ENCODE measurements at places on chromosomes 5 and 9.

GRCh38 chr9:82021198-82021597 lies 32.6 kb downstream of the SPATA31D1 start:
- peak; percentile 33 for DNase-seq

GRCh38 chr9:33739398-33739797 lies 56.0 kb upstream of the PRSS3 start:
- DNase-seq: no peak

GRCh38 chr9:21402386-21403251 lies 6.3 kb upstream of the IFNA8 start:
- no peak for DNase-seq

DNA sequence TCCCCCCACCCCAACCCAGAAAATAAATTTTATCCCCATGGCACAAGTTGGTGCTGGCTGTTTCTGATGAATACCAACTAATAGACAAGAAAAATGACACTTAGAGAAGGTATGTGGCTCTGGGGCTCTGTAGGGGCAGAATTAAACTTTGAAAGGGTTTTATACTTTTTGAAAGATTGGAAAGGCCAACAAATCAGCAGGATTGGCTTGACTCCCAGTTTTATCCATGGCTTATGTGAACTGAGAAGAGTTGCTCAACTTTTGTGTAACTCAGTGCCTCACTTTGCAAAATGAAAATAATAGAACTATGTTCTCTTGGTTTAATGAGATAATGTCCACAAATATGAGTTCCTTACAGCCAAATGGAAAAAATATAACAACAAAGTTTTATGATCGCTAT lies 288.9 kb upstream of the KIF2A start:
- DNase-seq: no peak

DNA sequence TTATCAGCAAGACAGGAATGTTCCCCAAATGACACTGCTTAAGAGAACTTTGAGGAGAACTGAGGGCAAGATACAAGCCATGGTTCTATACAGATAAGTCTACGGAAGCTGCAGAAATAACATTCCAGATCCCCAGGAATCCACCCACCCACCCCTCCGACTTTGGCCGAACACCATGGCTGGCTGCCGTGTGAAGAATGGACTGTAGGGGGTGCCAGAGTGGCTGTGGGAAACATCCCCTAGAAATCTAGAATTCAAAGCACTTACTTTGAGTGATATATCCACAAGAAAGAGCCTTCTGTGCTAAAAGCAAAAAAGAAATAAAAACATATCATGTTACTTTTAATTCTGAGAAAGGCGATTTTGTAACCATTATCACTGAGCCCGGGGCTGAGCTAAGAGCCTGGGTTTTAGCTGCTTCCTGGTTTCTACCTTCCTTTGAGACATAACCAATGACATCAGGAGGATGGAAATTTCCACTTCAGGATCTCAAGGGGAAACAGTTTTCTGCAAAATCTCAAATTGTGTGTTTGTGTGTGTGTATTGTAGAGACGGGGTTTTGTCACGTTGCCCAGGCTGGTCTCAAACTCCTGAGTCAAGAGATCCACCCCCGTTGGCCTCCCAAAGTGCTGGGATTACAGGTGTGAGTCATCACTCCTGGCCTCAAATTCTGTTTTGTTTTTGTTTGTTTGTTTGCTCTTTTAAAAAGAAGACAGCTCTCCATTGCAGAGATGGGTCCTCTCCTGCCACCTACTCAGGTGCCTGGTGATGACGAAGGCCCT lies 36.4 kb downstream of the GGTA1 start:
- peak; percentile 36 for DNase-seq

DNA sequence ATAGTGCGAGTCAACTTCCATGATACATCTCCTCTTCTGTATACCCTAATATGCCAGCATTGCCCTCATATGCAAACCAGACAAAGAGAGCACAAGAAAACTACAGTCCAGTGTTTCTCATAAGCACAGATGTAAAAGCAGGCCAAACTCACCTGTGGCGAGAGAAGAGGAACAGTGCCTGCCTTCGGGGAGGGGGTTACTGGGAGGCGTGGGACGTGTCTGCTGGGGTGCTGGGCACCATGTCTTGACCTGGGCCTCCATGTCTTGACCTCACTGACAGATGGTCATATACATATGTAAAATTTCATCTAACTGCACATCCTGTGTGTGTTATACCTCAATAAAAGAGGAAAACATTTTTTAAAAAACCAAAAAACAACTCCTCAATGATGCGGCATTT lies 159.3 kb upstream of the PPP1R26 start:
- no peak for DNase-seq

GRCh38 chr9:84285381-84285780 lies 55.2 kb downstream of the SLC28A3 start:
- DNase-seq: no peak

- peak; percentile 18 for DNase-seq
Observed at GRCh38 chr5:8773046-8773615, 772.7 kb downstream of the SEMA5A start.

DNA sequence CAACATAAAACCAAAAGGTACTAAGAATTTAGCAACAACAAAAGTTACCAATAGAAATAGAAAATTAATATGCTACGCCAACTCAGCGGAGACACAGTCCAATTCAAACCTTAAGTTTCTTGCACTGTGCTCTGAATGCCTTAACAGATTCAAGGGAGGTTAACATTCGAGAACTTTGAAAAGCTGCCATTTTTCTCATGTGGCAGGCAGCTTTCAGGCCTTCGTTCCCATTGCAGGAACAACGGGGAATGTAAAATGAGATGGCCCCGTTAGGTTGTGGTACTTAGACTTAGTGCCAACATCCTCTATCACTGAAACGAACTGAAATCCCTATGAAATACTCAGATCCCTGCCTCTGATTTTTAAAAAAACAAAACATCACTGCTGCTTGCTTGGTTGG lies 22.4 kb downstream of the FNBP1 start:
- no peak for DNase-seq

GRCh38 chr5:133948721-133949120 lies 19.7 kb downstream of the C5orf15 start:
- DNase-seq: no peak

GRCh38 chr5:43839218-43839617 lies 236.2 kb downstream of the NNT start:
- no peak for DNase-seq

DNA sequence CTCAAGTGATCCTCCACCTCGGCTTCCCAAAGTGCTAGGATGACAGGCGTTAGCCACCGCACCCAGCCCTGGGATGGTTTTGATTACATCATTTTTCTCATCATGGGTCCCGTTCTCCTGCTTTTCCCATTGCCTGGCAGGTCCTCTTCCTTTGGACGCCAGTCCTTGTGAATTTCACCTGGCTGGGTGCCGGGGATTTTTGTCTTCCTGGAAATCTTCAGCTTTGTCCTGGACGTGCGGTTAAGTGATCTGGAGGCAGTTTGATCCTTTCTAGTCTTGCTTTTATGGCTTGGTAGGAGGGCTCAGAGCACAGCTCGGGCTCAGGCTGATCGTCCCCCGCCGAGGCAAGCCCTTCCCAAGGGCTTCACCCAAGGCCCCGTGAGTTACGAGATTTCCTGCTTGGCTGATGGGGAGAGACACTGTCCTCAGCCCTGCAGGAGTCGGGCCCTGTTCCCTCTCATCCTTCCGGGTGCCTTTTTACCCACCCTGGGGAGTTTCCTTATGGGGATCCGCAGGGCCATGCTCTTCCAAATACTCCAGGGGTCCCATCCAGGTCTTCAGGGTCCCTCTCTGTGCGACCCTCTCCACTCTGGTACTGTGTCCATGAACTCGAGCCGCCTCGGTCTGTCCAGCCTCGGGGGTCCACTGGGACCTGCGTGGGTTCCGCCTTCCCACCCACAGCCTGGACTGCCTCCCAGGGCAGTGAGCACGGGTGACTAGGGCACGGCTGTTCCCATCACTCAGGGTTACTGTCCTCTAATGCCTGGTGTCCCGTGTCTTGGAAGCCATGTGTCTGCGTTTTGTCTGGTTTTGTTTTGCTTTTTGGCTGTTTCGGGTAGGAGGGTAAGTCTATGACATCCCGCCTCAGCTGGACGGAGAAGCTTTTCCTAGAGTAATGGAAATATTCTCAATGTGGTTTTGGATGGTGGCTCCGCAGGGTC lies 22.3 kb upstream of the EGFL7 start:
- no peak for DNase-seq

- DNase-seq: no peak
Observed at GRCh38 chr5:53568871-53569270, 8.4 kb downstream of the NDUFS4 start.

DNA sequence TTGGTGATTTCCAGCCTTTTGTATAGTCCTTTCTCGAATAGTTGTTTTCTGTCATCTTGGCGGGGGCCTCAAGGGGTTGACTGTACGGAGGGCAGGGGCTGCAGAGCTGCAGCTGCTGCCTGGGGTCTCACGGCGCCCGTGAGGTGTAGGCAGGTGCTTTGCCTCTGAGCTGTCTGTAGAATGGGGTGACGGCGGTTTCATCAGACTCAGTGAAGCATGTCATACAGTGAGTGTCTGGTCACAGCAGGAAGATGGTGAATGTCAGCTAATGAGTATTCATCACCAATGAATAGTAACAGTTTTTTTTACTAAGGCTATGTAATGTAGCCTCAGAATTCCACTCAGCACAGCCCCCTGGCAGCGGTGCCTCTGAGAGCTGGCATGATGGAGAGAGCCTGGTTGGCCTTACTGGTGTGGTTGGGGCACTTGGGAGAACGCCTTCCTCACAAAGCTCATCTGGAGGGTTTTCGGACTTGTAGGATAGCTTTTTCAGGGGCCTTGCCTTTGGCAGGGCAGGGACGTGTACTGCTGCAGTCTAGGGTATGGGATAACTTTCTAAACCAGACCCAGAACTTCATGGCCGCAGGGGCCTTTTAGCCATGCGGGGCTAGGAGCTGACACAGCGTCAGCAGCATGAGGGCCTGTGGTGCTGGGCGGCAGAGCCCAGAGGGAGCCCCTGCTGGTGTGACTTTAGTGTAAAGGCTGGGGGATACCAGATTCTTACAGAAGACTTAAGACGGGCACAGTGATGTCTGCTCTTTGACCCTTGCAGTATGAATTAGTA lies 15.0 kb downstream of the TENT4A start:
- DNase-seq: no peak

DNA sequence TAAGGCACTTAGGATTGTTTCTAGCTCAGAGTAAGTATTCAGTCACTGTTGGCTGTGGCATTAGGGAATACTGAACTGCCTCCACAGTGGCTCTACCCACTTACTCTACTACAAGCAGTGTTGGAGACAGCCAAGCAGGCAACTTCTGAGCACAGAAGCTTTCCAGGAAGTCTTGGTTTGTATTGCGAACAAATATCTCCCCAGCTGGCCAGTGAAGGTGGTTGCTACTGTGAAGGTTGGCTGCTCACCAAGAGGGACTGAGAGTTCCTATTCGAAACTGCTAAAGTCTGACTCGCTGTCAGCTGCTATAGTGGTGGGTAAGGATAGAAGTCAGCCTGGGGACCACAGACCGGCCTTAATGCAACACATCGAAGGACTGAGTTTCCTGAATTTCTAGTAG lies 319.1 kb downstream of the KIF4B start:
- no peak for DNase-seq

GRCh38 chr5:90037646-90038045 lies 371.9 kb downstream of the CETN3 start:
- DNase-seq: no peak

DNA sequence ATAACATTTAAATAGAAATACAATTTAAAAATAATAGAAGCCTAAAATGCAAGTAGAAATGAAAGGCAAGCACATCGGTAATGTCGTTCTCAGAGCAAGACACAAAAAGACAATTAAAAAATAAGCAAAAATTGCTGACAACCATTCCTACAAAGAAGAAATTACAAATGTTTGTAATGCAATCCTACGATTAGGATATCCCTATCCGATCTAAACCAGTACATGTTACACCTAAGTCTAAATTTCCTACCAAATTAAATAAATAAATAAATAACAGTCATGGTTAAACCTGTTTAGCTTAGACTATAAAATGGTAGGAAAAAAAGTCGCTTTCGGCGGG lies 90.0 kb downstream of the ANXA2R start:
- no peak for DNase-seq

DNA sequence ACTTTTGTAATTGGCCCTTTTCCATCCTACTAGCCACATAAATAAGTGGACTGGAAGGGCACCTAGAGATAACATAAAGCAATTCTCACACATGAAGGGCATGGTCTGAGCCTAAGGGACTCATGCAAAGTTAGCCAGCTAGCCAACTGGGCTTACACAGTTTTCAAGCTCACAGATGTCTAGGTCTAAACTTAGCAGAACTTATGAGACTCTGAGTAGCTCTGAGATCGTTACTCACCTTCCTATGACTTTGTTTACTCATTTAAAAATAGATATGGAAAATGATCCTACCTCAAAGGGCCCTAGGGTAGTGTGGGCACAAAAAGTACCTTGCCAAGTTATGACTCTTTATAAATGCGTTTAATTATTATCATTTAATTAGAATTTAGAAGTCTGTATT lies 410.4 kb upstream of the MPDZ start:
- DNase-seq: no peak

DNA sequence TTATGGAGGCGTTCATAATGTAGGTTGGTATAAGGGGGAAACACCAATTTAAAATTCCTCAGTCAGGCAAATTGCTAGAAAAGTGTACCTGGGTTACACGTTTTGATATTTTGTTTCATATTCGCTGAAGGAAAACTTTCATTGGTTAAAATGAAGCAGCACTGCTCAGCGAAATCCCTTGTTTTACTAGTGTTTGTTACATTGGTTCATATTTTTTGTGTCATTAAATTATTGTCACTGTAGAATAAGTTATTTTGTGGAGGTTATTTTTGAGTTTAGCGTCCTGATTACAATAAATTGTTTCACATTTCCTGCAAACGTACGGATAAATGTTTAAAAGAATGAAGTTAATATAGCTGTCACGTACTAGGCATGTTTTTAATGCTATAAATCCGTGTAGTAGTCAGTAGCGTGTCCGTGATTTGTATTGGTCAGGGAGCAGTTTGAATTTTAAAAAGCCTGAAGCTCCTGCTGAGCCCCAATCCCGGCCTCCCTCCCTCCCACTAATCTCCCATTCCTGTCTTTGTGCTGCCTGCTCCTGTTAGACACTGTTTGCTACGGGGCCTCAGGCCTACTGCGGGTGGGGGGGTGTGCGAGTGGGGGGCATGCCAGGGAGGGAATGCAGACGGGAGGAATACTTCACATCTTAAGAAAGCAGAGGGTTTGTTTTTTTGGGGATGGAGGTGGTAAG lies 2.0 kb downstream of the NIPBL start:
- peak; percentile 68 for DNase-seq

GRCh38 chr5:155850370-155850769 lies 476.6 kb upstream of the SGCD start:
- DNase-seq: no peak

- peak; percentile 52 for DNase-seq
Observed at GRCh38 chr5:150672237-150672883, 11.3 kb downstream of the MYOZ3 start.

GRCh38 chr9:90840696-90841095 lies 39.1 kb downstream of the SYK start:
- DNase-seq: no peak

DNA sequence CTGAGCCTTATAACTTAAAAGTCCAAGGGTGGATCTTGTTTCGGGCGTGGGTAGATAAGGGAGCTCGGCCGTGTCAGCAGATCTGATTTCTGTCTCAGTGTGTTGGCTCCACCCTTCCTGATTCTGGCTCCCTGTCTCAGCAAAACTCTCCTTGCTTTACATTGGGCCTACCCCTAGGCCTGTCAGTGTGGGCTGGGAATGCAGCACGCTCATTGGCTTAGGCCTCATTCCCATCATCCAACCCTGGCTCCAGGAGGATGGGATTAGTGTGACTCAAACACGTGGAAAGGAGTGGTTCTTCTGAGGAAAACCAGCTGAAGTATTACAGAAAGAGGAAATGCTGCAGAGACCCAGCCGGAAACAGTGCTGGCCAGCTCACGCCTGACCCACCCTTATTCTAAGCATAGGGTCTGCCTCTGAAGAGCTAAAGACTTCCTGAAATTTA lies 59.9 kb downstream of the ZFAND5 start:
- peak; percentile 28 for DNase-seq
